ENCODE measurements at places on chromosomes 6 and 20.

GRCh38 chr6:167735951-167736288 is 90.8 kb upstream of the AFDN start:
- DNase-seq, result no peak

GRCh38 chr20:57260934-57261333 is 5.5 kb downstream of the BMP7 start:
- DNase-seq, result no peak

GRCh38 chr20:42749556-42749955 is 440.1 kb downstream of the PTPRT start:
- DNase-seq, result no peak

- DNase-seq, result no peak
Observed at GRCh38 chr6:117156741-117157140, 108.6 kb upstream of the VGLL2 start.

All from activated CD4-positive, alpha-beta T cell treated with anti-CD3 and anti-CD28 coated beads, Interleukin-2, amount 50 U/mL, for 24 hours (primary cell).